ENCODE measurements at places on chromosomes 7 and 10. TPM values are rescaled to one million over a fixed set of nuclear protein-coding genes. Genes with fewer than 3 reads are reported as not detected.

GRCh38 chr7:157396316-157397035 lies 59.7 kb downstream of the DNAJB6 start:
- DNase-seq: no peak

GRCh38 chr7:134941185-134941900 lies 45.0 kb upstream of the AGBL3 start:
- no peak for DNase-seq

- no peak for DNase-seq
These were observed 476.9 kb downstream of the KCNMA1 start for GRCh38 chr10:77160679-77161078.

DNA sequence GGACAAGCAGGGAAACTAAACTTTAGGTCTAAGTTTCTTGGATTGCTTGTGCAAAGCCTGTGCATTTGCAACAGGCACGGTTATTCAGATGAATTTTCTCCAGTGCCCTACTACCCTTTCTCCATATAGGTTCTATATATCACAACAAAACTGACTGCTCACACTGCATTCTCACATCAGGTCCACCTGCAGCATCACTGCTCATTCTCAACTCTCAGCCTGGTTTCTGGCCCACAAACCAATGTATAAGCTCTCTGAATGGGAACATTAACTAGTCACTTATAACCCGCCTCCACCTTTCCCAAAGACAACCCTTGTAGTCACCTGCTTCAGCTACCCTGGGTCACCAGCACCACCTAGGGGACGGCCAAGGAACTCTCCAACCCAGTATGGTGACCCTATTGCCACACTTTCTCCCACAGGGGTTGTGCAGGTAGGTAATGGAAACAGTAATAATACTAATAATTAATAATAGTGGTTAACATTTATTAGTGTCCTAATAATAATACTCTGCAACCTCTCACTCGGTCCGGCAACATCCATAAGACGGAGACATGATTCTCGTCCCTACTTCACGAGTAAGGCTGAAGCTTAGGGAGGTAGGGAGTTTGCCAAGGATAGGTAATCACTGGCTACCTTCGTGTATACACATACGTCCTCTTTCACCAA lies 97.3 kb downstream of the CLEC2L start:
- no peak for DNase-seq

DNA sequence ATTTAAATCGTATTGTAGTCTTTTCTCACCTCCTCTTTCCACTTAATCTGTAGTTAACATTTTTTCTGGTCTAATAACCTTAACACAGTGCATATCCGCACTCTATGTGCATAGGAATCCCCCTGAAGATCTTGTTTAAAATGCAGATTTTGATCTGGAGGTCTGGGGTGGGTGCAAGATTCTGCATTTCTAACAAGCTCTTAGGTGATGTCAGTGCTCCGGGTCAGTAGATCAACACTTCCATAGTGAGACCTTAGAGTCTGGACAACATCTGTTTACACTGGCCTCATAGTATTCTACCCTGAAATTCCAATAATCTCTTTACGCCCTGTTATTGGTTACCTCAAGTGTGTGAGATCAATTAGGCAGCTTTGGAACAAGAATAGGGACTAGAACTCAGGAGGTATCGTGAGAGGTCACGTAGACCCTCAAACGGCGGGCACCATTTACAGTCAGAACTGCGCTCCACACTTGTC lies 434 bp upstream of the PLEKHA8 start:
- peak; percentile 77 for DNase-seq

DNA sequence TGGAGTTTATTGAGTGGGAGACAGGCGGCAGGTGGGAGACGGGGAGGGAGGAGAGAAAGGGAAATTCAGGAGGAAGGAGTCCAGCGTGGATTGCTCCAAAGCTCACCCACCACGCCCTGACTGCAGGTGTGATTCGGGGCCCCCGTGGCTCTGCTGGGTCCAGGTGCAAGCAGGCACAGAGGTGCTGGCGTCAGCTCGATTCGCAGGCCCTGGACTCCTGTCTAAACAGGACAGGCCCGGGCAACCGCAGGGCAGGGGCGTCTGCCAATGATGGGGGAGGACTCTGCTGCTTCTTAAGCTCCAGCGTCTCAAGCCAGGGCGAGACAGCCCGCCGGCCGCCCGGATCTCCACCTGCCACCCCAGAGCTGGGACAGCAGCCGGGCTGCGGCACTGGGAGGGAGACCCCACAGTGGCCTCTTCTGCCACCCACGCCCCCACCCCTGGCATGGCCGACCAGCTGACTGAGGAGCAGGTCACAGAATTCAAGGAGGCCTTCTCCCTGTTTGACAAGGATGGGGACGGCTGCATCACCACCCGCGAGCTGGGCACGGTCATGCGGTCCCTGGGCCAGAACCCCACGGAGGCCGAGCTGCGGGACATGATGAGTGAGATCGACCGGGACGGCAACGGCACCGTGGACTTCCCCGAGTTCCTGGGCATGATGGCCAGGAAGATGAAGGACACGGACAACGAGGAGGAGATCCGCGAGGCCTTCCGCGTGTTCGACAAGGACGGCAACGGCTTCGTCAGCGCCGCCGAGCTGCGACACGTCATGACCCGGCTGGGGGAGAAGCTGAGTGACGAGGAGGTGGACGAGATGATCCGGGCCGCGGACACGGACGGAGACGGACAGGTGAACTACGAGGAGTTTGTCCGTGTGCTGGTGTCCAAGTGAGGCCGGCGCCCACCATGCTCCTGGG lies at the start of gene CALML3:
Gene CALML3, plus strand, starts transcription at position 321 of the 920 bp plus-strand sequence. Its CDS starts 125 bp downstream, at position 446.
- no peak for DNase-seq

GRCh38 chr7:46317256-46317655 lies 396.2 kb upstream of the IGFBP3 start:
- DNase-seq: no peak

GRCh38 chr10:79324032-79324695 lies 23.1 kb upstream of the PPIF start:
- DNase-seq: no peak

GRCh38 chr10:88232983-88233543 lies 350.1 kb downstream of the RNLS start:
- no peak for DNase-seq

DNA sequence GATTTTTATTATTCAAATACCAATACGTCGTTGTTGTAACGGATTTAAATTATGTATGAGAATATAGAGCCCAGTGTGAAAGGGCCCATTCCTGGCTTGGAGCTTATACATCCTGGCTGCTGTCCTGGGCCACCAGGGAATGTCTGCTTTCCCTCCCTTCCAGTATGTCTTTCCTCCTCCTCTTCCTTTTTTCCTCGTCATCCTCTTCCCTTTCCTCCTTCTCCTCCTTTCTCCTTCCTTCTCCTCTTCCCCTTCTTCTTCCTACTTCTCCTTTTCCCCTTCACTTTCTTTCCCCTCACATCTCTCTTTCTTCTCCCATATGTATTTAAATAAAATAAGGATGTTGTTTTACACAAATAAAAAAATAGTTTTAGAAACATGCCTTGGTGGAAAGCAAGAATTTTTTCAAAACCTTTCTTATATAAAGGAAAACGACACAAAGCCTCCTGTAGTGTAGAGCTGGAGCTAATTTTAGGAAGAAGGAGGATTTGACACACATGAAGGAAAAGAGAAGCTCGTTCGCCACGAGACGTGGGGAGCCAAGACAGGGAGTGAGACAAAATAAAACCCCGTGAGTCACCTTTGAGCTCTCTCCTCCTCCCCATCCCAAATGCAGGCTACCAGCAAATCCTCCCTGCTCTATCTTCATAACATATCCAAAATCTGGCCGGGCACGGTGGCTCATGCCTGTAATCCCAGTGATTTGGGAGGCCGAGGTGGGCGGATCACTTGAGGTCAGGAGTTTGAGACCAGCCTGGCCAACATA lies 301.1 kb upstream of the LYZL1 start:
- no peak for DNase-seq

DNA sequence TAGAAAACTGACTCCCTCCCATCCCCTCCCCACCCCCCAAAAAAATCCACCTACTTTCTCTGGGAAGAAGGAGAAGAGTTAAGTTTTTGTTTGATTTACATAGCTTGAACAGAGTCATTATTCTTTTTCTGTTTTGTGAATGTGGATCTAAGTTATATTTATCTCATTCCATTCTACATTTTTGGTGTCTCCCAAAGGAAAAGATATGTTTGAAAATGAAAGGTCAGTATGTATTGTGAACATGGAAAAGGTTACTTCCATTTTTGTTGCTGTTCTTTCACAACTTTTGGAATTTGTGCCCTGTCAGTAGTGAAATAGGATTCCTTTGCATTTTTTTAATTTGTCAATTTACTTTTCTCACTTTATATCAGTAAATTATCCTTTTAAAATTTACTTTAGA lies 547.9 kb downstream of the SUGCT start:
- DNase-seq: no peak

DNA sequence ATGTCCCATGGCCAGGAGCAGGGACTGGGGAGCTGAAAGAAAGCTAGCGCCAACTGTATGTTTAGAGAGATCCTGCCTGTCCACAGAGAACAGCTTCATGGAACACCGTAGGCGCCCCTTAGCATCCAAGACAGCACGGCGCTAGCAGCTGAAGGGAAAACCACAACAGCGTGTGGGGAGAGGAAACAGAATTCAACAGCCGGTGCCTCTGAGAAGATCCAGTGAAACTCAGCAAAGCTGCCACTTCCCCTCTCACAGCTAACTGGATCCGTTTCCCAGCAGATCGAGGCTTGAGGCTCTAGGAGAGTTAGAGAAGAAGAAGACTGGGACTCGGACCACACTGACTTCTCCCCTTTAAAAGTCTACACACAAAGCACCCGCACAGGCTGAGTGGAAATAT lies 145.0 kb downstream of the MAD1L1 start:
- DNase-seq: no peak

- DNase-seq: no peak
These were observed 49.7 kb downstream of the SEC61G start for GRCh38 chr7:54709283-54709682.

DNA sequence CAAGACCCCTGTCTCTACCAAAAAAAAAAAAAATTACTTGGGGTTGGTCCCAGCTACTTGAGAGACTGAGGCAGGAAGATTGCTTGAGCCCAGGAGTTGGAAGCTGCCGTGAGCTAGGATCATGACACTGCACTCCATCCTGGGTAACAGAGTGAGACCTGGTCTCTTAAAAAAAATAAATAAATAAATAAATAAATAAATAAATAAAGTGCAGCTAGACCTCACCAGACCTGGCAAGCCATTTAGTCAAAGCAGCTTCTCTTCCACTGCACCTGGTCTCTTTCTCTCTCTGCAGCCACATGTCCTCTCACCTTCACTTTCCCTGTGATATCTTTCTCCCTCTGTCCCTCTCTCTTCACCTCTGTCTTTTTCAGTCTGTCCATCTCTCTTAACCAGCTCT lies 75.2 kb upstream of the CHCHD3 start:
- DNase-seq: no peak

DNA sequence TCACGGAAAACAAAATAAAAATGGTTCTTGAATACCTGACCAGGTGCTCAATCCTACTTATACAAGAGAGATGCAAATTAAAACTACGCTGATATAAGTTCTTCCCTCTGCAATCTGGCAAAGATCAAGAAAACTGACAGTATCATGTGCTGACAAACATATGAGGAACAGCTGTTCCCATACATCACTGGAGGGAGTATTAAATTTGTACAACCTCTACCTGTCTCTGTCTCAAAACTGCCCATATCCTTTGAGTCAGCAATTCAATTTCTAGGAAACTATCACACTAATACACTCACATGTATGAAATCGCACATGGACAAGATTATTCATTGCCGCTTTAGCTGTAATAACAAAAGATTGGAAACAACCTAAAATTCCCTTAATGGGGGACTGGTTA lies 11.0 kb upstream of the IL6 start:
- DNase-seq: no peak

DNA sequence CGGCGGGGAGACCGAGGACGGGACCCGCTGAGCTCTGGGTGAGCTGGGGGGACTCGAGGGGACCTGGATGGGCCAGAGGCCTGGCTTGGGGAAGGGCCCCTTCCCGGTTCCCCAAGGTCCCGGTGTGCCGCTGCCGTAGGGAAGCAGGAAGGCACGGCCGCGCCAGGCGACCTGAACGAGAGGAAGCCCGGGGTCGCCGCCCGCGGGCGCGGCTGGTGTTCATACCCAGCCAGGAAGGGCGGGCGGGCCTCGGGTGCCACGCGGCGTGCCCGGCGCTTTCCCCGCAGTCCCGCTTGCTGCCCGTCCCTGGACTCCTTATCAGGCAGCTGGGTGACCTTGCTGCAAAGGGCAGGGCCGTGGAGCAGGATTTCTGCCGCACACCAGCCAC lies 38.0 kb downstream of the ZNF777 start:
- no peak for DNase-seq

- no peak for DNase-seq
These were observed 107.4 kb downstream of the CDH23 start for GRCh38 chr10:71504168-71504567.

- DNase-seq: peak; percentile 20
These were observed at the start of gene ANKRD2 for GRCh38 chr10:97572214-97572989. TSS of gene ANKRD2 (plus strand) at chr10:97572779. CDS start at chr10:97572789, 10 bp downstream.

GRCh38 chr10:96831200-96831866 lies 765 bp upstream of the LCOR start:
- peak; percentile 65 for DNase-seq

- DNase-seq: no peak
These were observed 144.0 kb upstream of the RET start for GRCh38 chr10:42932735-42933447.

DNA sequence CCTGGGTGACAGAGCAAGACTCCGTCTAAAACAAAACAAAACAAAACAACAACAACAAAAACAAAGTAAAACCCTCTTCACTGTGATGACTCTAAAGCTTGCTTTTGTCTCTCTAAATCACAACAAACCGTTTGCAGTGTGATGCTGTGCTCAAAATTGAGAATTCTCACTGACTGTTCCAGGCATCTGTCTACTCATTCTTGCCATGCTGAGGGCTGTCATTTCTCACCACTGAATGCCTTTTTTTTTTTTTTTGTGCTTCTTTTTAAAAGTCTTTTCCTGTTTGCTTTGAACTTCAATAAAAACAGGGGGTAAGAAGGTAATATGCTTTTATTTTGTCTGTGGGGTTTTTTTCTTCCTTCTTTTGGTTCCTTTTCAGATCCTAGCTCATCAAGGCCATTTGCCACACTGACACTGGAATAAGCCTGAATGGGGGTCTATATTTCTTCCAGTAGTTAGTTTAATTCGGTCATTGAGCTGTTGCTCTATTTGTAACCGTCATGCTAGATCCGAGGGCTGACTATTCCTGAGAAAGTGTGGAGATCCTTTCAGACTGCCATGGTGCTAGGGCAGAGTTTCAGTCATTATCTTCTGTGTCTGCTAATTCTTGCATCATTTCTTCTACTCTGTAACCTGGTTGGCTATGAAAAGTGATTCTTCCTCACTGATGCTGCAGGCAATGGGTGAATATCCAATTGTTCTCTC lies 10.6 kb downstream of the FAS start:
- DNase-seq: no peak

Gene PPP1R17
- total RNA-seq: not detected

Gene NPC1L1
- total RNA-seq: 0.30 TPM

Gene MORN4
- 5.4 TPM for total RNA-seq

Gene HOXA10
- 2.8 TPM for total RNA-seq

Gene SHH
- 3.2 TPM for total RNA-seq

Gene FAM13C
- 16.8 TPM for total RNA-seq

Gene NEUROD6
- total RNA-seq: 0.30 TPM

Gene GGCT
- total RNA-seq: 36.3 TPM

Gene CDNF
- total RNA-seq: 3.2 TPM
